ENCODE measurements at places on chromosomes 16 and 17. TPM values are rescaled to one million over a fixed set of nuclear protein-coding genes. Genes with fewer than 3 reads are reported as not detected.

GRCh38 chr17:11545002-11545401, 53.3 kb upstream of the DNAH9 start:
- H3K4me1 ChIP-seq = no peaks in the 10 kb centered on the region
- H3K27ac ChIP-seq = no peak overlapping the region
- no peaks in the 10 kb centered on the region for H3K36me3 ChIP-seq
- DNase-seq = no peak
- no peaks in the 10 kb centered on the region for H3K27me3 ChIP-seq

- peaks cover 3% of the 10 kb centered on the region for H3K4me1 ChIP-seq
- H3K4me3 ChIP-seq = no peak overlapping the region
- no peak overlapping the region for H3K27ac ChIP-seq
- H3K27me3 ChIP-seq = no peaks in the 10 kb centered on the region
- no peak for DNase-seq
Measured at GRCh38 chr16:23140107-23140506, 9.1 kb downstream of the USP31 start.

- H3K27me3 ChIP-seq = no peaks in the 10 kb centered on the region
- H3K36me3 ChIP-seq = no peaks in the 10 kb centered on the region
- no peak overlapping the region for H3K4me3 ChIP-seq
Measured at GRCh38 chr16:9791556-9791955, 390.7 kb downstream of the GRIN2A start.

GRCh38 chr17:45436161-45436560, 3.5 kb upstream of the ARHGAP27 start:
- H3K27ac ChIP-seq = no peak overlapping the region
- H3K4me1 ChIP-seq = peaks cover 70% of the 10 kb centered on the region
- H3K36me3 ChIP-seq = peaks cover 35% of the 10 kb centered on the region
- H3K4me3 ChIP-seq = no peak overlapping the region
- peaks cover 18% of the 10 kb centered on the region for H3K27me3 ChIP-seq

DNA sequence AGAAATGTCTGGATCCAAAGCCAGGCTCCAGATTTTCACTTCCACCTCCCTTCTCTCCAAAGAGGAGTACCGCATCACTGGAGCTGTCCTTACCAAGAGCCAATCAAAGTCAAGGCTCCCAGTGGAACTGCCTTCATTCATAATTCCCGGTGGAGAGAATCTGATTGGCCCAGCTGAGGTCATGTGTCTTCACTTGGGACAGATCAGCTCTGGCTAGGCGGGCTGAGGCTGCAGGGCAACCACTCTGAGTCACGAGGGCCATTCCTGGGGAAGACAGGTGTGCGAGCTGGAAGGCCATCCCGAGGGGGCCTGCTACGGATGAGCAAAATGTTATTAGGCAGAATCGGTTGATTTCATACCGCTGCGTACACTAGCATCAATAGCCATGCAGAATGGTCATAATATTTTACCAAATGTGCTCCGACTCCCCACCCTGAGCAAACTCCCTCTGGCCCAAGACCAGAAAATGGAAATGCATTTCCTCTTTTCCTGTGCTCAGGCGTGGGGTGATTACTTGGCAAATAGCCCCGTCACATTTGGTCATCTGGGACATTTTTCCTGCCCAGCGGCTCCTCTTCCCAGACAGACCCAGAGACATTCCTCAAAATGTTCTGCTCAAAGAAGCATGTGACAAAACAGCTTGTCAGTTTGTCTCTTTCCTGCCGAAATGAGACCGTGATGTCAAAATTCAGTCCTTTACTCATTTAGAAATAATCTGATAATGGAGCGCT, 111.1 kb downstream of the AIPL1 start:
- no peak overlapping the region for H3K4me3 ChIP-seq
- no peaks in the 10 kb centered on the region for H3K36me3 ChIP-seq
- no peak for DNase-seq
- H3K27ac ChIP-seq = no peak overlapping the region
- H3K27me3 ChIP-seq = no peaks in the 10 kb centered on the region

GRCh38 chr16:89575247-89576152, at the start of gene CPNE7:
TSS of gene CPNE7 (plus strand) at chr16:89575758. CDS start at chr16:89575898, 140 bp downstream.
- no peak for DNase-seq
- H3K4me3 ChIP-seq = no peak within 1 kb of the TSS
- no peak within 1 kb of the TSS for H3K27ac ChIP-seq
- no peaks in the 10 kb centered on the region for H3K36me3 ChIP-seq
- peaks cover 35% of the 10 kb centered on the region for H3K27me3 ChIP-seq

- no peak overlapping the region for H3K27ac ChIP-seq
- H3K4me3 ChIP-seq = no peak overlapping the region
- no peaks in the 10 kb centered on the region for H3K27me3 ChIP-seq
- no peaks in the 10 kb centered on the region for H3K4me1 ChIP-seq
Measured at GRCh38 chr17:9890124-9890523, 14.9 kb downstream of the RCVRN start.

- no peaks in the 10 kb centered on the region for H3K36me3 ChIP-seq
- no peak overlapping the region for H3K27ac ChIP-seq
- no peak for DNase-seq
- no peaks in the 10 kb centered on the region for H3K4me1 ChIP-seq
- no peaks in the 10 kb centered on the region for H3K27me3 ChIP-seq
Measured at GRCh38 chr16:12833926-12834325, 30.2 kb upstream of the CPPED1 start.

GRCh38 chr16:49462362-49462988, 88.9 kb downstream of the C16orf78 start:
- peaks cover 78% of the 10 kb centered on the region for H3K4me1 ChIP-seq
- peak overlapping the region; percentile 91 for H3K27ac ChIP-seq
- no peaks in the 10 kb centered on the region for H3K36me3 ChIP-seq
- peak overlapping the region; percentile 1 for H3K4me3 ChIP-seq
- no peak for DNase-seq

GRCh38 chr17:72970246-72970645, 122.2 kb downstream of the SLC39A11 start:
- H3K27me3 ChIP-seq = no peaks in the 10 kb centered on the region
- no peak overlapping the region for H3K27ac ChIP-seq
- no peaks in the 10 kb centered on the region for H3K36me3 ChIP-seq
- no peak overlapping the region for H3K4me3 ChIP-seq
- DNase-seq = no peak

DNA sequence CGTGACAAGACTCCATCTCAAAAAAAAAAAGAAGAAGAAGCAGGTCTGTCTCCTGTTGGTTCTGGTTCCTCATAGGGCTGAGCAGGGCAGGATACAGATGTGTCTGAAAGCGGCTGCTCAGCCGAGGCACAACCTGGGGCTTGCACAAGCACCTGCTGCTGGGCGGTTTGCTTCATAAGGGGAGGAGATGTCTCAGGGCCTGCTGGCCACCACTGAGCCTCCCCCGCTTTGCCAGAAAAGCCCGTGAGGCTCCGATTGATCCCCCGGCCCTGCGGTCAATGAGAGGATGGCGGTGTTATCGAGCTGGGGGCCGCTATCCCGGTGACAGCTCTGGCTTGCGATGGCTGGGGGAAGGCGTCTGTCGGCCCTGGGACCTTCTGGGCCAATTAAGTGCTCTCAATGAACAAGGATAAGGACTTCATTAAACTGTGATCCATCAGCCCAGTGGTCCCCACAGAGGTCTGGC, 162.0 kb downstream of the SDK2 start:
- no peak overlapping the region for H3K27ac ChIP-seq
- H3K27me3 ChIP-seq = no peaks in the 10 kb centered on the region
- no peaks in the 10 kb centered on the region for H3K4me1 ChIP-seq
- no peak overlapping the region for H3K4me3 ChIP-seq

- H3K4me1 ChIP-seq = peaks cover 41% of the 10 kb centered on the region
- no peak for DNase-seq
- H3K27ac ChIP-seq = peak overlapping the region; percentile 60
- peak overlapping the region; percentile 89 for H3K4me3 ChIP-seq
- no peaks in the 10 kb centered on the region for H3K27me3 ChIP-seq
Measured at GRCh38 chr17:82097184-82097918, 685 bp downstream of the FASN start.

DNA sequence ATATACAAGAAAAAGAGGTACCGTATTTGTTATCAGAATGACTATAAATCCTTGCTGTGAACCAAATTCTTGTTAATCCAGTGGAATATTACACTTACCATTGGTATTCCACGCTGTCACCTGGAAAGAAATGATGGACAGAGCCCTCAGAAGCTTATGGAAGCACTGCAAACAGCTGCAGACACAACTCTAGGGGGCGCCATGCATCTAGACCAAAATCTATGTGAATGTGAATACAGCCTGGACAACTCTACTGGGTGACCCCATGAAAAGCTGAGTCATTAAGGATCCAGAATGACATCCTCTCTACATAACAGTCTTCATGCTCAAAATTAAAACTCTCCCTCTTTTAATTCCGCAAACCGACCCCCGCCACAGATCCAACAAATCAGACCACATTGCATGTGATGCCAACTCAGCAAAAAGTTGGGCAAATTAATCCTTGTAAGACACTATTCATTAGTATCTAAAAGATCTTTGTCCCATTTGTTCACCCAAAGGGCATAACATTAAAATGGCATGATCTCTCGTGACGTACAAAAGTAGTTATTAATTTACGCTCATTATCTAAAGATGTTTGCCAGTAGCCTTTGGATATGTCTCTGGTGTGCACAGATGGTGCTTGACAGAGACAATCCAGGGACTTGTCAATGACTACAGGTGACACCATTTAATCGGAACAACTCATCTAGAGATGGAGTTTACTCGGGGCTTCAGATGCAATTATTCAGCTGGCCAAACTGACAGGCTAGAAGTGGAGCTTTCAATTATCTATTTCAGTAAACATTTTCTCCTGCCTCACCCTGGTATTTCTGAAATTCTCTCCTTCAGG, 552.7 kb upstream of the PSMD7 start:
- no peaks in the 10 kb centered on the region for H3K27me3 ChIP-seq
- no peak overlapping the region for H3K4me3 ChIP-seq
- no peak for DNase-seq
- H3K4me1 ChIP-seq = no peaks in the 10 kb centered on the region
- no peak overlapping the region for H3K27ac ChIP-seq

DNA sequence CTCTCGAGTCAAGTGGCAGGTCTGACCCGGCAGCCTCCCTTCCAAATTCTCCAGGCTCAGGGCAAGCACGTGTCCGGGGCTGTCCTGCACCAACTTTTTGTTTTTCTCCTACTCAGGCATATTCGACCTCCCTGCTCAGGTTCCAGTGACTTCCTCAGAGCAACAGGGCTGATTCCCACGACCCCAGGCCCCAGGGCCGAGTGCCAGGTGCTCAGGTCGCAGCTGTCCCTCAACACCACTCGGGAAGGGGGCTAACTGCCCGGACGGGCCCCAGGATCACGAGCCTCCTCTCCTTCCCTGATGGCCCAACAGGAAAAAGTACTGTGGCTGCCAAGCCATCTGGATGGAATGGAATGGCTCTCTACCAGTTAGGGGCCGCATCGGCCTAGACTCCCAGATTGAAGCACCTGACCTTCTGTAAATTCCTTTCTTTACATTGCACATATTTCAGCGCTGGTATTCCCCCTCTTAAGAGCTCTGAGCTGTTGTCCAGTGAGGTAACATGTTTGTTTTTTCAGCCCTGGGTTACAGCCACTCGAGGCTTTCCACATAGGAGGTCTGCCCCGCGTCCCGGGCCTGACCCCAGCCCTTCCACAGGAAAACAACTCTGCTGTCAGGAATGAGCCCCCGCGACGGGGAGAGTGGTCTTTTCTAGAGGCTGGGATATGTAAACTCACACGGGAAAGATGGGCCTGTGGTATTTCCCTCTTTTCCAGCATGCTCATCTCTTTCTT, 25.0 kb downstream of the NXN start:
- DNase-seq = no peak
- H3K4me3 ChIP-seq = no peak overlapping the region
- no peaks in the 10 kb centered on the region for H3K36me3 ChIP-seq

DNA sequence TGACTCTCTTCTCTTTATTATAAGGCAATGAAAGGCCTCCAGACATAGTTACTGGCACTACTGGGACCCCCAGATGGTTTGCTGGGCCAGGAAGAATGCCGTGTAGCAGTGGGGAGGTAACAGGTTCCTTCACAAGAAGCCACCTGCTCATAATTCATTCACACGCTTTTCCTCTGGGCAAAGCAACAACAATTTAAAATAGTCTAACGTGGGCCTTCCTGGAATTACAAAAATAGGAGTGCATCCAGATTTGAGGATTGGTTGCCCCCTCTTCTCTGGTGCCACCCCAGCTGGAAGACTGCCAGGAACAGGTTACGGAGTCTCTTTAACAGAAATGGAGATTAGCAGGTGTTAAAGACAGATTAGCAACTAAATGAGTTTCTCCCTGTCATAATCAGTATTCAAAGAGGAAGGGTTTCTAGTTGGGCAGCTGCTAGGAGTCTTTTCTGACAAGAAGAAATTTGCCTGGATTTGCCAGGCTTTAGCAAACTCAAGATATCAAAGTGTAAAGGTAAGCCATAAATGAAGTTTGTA, 409.6 kb downstream of the NPIPA8 start:
- H3K27me3 ChIP-seq = no peaks in the 10 kb centered on the region
- no peak overlapping the region for H3K27ac ChIP-seq
- H3K4me1 ChIP-seq = no peaks in the 10 kb centered on the region
- no peak for DNase-seq

GRCh38 chr16:82792693-82793092, 165.9 kb downstream of the CDH13 start:
- H3K4me3 ChIP-seq = no peak overlapping the region
- no peaks in the 10 kb centered on the region for H3K4me1 ChIP-seq
- H3K36me3 ChIP-seq = no peaks in the 10 kb centered on the region
- H3K27ac ChIP-seq = no peak overlapping the region
- H3K27me3 ChIP-seq = no peaks in the 10 kb centered on the region
- DNase-seq = no peak

DNA sequence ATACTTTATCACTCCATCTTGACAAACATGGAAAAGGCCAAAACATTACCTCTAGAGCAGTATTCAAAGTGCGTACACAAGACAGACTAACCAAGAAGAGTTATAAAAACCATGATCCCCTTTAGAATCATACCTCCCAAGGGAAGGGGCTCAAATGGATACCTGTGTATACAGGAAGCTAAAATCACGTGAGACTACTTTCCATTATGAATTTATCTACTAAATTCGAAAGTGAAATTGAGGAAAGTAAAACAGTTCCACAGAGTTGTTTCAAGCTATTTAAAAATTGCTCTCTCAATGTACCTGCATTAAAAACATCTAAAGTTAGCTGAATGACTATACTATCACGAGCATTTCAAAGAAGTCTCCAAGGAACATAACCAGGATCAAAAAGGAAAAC, 32.7 kb downstream of the AP1G1 start:
- no peak overlapping the region for H3K4me3 ChIP-seq
- no peak overlapping the region for H3K27ac ChIP-seq
- no peak for DNase-seq
- no peaks in the 10 kb centered on the region for H3K4me1 ChIP-seq
- peaks cover 24% of the 10 kb centered on the region for H3K36me3 ChIP-seq

GRCh38 chr17:50541716-50542688, 5.0 kb upstream of the SPATA20 start:
- H3K4me1 ChIP-seq = peaks cover 8% of the 10 kb centered on the region
- H3K4me3 ChIP-seq = peak overlapping the region; percentile 61
- no peak overlapping the region for H3K27ac ChIP-seq
- peak; percentile 64 for DNase-seq
- H3K27me3 ChIP-seq = peaks cover 10% of the 10 kb centered on the region
- no peaks in the 10 kb centered on the region for H3K36me3 ChIP-seq

Gene SNAI3
- 1.5 TPM for total RNA-seq

Gene RUNDC3A
- 0.99 TPM for total RNA-seq

Gene SNX20
- total RNA-seq = 34.2 TPM

Gene SGCA
- 1.7 TPM for total RNA-seq

Gene MYH8
- total RNA-seq = 1.2 TPM

Gene NOD2
- total RNA-seq = 0.66 TPM

Gene NPIPA5
- total RNA-seq = 5.8 TPM

Gene TBC1D26
- total RNA-seq = 0.09 TPM

Gene MAP2K6
- total RNA-seq = 18.5 TPM

Gene CTRB2
- total RNA-seq = not detected

Gene FBF1
- total RNA-seq = 9.2 TPM

Gene NUP93
- 85.9 TPM for total RNA-seq
